ENCODE measurements at places on chromosomes 7 and 10.
A peak's percentile ranks its signal among the peaks of the same experiment; 100 is the strongest.

DNA sequence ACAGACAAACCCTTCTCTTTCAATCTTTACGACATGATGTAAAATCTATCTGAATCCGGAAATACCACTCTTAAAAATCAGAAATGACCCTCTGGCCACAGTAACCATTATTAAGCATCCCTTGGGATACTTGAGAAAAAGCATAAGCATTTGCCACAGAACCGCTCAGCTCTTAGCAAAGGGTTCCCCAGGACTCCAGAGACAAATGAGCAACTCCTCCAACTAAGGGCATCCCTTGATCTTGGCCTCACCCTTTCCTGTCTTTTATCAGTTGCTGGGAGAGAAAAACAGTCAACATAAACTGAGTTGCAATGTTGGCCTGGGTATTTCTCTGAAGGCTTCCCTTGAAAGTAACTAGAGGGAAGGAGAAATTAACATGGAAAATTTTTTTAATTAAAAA is 3.5 kb downstream of the PDLIM1 start:
- DNase-seq: no peak

DNA sequence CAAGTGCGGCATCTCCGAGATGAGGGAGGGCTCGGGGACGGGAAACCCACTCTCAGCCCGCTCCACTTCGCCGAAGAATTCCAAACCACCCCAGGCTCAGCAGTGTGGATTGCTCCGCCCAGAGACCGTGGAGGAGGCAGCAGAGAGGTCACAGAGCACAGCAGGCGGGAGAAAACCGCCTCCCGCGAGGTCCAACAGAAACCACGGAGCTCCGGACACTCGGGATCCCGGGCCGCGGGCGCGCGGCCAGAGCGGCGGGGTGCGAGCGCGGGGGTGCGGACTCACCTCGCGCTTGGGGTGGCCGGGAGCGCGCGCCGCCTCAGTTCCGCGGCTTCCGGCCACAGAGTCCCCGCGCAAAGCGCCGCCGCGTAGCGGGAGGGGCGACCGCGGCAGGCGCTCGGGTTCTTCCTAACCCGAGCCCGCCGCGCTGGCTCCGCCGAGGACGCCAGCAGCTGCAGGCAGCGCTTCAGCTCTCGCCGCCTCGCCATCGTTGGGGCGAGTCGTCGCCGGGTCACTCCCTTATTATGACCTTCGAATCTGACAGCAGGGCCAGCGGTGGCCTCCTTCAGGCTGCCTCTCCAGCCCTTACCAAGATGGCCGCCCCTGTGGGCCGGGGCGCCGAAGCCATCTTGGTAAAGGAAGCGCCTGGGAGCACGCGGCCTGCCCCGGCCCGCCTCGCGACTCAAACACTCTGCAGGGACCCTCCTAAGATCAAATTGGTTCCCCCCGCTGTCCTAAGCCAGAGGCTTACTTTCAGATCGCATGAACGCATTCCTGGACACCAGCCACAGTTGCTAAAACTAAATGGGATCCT is at the start of gene NAPEPLD:
NAPEPLD (minus strand) TSS at position 106 of the 814 bp plus-strand sequence. CDS start 20,323 bp downstream, outside the sequence.
- DNase-seq: peak; percentile 32

DNA sequence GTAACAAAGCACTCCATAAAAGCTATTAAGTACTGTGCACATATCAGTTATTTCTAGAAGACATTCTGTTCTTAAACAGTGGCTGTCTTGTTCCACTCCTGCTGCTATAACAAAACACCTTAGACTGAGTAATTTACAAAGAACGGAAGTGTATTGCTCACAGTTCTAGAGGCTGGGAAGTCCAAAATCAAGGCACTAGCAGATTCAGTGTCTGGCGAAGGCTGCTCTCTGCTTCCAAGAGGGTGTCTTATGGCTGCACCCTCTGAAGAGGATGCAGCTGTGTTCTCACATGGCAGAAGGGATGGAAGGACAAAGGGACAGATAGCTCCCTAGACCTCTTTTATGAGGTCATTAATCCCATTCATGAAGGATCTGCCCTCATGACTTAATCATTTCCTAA is 424.2 kb upstream of the ZMIZ1 start:
- no peak for DNase-seq

DNA sequence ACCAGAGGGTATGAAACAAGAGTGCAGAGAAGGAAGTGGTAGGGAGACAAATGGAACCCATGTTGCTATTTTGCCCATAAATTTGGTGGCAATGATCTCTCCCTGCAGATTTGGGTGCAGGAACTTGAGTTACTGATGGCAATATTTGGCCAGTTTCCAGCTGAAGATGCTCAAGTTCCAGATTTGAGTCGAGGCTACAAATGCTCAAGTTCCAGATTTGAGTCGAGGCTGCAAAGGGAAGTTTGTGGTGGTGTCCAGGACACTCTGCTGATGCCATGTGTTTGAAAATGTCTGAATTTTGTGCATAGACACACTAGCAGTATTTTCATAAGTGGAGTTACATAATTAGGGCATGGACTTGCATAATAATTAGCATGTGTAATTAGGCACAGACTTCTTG is 40.8 kb downstream of the TBXAS1 start:
- DNase-seq: no peak

DNA sequence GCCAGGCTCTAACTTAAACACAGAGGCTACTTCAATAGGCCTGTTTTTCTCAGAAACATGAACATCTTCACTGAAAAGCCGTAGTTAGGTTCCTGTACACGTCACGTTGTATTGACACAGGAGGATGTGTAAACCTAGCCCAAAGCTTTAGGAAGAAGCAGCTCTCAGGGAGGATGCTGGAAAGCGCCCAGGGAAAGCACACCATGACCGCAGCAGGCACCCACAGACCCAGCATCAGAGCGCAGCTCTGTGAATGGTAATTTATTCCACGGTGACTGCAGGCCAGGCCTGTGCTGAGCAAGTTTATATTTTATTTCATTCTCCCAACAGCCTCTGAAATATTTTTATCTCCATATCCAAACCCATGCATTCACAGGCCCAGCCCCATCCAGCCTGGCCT is 51.1 kb downstream of the ASB13 start:
- no peak for DNase-seq

- DNase-seq: no peak
Measured at GRCh38 chr7:87874066-87874465, 2.1 kb downstream of the SLC25A40 start.

DNA sequence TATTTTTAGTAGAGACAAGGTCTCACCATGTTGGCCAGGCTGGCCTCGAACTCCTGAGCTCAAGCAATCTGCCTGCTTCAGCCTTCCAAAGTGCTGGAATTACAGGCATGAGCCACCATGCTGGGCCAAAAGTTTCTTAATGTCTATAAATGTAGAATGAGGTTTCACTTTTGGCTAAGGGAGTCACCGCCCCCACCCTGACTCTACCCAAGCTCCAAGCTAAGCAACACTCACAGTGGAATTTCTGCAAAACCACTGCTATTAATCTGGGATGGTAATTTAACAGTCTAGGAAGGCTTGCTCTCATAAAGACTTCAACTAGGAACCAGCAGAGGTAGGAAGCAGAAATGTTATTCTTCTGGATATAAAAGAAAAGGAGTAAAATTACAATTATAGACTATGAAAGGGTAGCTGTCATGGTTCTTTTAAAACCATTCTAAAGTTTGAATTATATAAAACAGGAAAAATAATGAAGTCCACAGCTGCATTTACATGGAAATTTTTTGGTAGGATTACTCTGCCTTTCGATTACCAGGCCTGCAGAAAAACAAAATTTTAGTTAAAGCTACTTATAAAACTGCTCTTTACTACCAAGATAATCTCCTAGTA is 211.6 kb downstream of the SFMBT2 start:
- no peak for DNase-seq

DNA sequence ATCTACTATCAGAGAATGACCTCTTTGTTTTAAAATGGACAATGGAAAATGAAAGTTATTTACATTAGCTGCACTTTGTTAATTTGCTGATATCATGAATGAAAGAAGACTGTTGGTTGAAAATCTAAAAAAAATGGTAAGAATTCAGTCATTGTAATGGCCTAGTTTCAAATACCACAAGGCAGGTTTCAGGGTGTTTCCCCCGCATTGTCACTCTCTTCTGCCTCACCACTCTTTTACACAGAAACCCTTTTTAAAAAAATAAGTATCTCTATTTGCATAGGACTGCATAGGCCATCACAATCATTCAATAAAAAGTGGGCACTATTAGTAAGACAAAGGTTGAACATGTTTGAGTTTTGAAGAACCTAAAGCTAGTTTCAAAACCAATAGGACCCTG is 737.1 kb downstream of the INHBA start:
- no peak for DNase-seq

DNA sequence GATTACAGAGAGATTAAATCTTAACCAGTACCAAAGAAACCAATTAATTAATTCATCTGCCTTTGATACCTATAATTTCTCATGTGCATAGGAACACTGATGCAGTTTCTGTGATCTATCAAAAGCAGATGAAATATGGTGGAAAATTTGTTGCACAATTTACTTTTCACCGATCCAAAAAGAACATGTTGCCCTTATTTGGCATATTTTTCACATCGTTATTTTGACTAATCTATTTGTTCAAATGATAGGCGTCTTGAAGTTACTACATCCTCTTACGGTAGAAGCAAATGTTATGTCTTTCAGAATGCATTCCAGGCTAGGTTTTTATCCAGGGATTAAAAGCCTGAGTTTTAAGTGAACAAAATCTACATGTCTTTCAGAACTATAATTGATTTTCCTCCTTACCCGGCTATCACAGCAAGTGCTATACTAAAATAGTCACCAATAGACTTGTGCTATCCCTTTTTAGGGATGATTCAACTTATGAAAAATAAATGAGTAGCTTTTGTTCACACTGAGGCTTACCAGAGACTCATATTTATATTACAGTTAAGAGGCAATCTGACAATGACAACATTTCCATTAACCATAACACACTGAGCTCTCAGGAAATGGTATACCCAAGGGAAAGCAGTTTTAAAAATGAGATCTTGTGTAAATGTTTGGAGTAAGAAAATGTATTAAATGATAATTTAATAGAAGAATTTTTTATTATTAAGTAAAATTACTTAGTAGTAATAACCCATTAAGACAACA is 16.8 kb upstream of the TES start:
- no peak for DNase-seq
